ENCODE measurements at places on chromosomes 2 and 18.

GRCh38 chr2:105796131-105796638, 51.5 kb downstream of the NCK2 start:
- DNase-seq: no peak

DNA sequence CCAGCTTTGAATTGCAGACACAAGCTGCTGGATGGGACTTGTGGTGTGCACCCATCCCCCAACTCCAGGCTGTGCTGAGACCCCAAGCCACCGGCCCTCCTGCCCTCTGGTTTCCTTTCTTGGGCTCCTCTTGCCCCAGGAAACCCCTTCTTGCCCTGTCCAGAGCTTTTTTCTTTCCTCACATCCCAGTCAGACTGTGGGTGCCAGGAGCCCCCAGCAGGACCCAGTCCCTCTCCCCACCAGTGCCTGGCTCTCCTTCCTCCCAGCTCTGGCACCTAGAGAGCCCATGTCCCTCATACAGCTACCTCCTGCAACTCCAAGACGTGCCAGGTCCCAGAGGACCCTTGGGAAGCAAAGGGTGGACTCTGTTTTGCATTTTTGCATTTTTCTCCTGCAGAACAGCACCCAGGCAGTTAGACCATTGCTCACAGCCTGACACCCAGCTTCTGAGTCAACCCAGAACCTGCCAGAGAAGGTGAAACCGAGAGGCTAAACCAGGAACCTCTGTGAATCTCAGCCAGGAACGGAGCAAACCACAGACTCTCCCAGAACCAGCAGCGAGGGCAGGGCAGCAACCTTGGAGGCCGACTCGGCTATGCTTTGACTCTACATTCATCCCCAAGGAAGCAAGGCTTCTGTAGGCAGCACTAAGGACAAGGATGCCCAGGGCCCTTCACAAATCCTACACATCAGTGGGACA, 221.1 kb downstream of the ANAPC1 start:
- no peak for DNase-seq

DNA sequence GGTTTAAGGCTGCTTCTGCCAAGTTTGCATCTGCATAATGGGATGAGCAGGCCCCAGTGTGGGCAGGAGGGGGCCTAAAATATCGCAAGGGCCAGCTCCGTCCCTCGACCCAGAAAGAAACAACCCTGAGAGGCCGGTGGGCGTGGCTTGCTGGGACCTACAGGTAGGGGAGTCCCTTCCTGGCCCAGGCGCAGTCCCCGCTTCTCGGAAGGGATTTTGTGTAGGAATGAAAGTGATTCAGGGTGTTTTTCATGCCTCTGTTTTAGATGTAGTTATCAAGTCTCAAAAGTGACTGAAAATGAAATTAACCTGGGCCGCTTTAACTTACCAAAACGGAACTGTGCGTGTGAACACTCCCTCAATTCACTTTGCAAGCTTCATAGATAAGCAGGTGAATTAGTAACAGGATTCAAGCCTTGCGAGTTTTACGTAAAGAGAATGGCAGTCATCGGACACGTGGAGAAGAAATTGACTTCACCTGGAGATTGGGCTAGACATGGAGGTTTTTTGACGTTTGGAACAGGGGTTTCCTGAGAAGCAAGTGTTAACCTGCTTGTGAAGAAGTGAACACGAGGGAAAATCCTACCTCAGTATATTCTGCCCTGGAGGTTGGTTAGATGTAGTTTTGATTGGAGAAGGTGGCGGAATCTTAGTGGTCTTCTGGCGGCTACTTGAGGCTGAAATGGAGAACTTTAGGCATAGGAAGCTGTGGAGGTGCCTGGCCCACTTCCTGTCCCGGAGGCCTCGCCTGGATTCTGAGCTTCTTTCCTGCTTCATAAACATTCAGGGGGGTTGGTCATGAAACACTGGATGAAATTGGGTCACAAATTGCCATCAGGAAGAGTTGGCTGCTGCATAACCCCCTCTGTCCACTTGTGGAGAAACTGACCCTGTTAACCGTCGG, 1.7 kb downstream of the NCK2 start:
- peak; percentile 37 for DNase-seq

GRCh38 chr18:582465-582864, 2.3 kb downstream of the CETN1 start:
- no peak for DNase-seq

- DNase-seq: no peak
These were observed 68.8 kb downstream of the PTPRM start for GRCh38 chr18:7635948-7636347.

- no peak for DNase-seq
These were observed 269.6 kb upstream of the CWC22 start for GRCh38 chr2:180276733-180277132.

- DNase-seq: no peak
These were observed 686 bp upstream of the PNO1 start for GRCh38 chr2:68157002-68157401.

GRCh38 chr18:48621240-48621639, 82.4 kb downstream of the CTIF start:
- DNase-seq: no peak

- DNase-seq: no peak
These were observed 453 bp upstream of the GRB14 start for GRCh38 chr2:164621764-164622105.

- no peak for DNase-seq
These were observed 22.3 kb upstream of the C1QL2 start for GRCh38 chr2:119180892-119181291.

- no peak for DNase-seq
These were observed 112.1 kb downstream of the UPP2 start for GRCh38 chr2:158213773-158214172.

DNA sequence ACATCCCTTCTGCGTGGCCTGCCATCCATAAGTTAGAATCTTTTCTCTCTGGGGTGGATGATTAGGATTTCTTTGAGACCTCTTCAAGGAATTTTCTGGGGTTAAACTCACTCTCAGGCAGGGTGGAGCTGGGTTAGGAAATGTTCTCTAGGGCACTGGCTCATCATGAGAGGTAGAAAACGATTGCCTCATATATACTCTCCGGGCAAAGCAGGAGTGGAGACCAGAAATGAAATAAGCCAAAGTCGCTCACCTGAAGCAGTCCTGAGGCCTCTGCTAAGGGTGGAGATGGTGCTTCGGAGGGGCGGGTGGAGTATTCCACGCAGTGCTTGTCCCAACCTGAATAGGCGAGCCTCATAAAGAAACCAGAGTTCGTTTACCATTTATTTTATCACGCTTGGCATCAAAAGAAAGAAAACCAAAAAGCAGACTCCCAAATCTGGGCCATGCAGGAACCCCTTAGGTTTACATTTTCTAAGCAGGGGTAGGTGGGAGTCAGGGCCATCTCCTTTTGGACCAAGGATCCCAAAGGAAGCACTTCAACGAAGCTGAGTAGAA, 249.3 kb upstream of the MEIS1 start:
- DNase-seq: no peak

DNA sequence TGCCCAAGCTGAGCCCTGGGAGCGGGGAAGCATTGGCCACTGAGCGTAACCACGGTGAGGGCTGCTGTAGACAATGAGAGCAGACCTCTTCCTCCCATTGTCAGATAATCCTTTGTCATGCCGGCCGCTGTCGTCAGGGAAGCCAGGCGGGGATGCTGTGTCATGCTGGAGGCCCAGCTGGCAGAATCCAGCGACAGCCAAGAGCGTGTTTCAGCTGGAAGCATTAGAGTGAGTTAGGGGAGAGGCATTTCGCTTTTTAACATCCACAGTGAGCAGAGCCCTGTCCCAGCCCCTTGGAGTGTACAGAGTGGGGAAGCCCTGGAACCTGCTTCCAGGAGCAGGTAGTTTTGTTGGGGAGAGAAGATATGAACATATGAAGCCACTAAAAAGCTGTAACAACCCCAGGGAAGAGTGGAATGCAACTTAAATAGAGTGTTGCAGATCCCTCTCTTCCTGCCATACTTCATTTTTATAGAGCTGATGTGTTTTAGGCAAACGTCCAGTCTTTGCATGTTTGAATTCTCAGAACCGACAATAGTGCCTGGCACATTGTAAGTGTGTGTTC, 7.0 kb downstream of the CTIF start:
- DNase-seq: no peak
